ENCODE measurements at places on chromosomes 6 and 20.
A peak's percentile ranks its signal among the peaks of the same experiment; 100 is the strongest.

DNA sequence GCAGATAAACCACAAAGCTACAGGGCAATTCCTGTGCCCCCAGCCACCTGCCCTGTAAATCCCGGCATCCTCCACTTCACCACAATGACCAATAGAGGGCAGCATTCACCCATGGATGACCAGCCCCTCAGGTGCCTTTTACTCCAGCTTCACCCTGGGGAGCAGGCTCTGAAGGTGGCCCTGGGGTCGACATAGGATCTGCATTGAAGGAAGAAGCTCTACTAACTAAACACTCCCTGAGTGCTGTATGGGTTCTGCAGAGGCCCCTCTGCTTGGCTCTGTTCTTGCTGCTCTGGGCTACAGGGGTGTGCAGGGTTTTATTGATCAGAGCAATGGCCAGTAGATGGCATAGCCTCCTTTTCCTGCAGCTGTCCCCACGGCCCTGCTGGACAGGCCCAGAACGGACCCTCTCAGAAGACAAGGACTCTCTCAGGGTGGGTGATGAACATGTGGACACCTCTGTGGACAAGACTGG, 20.3 kb downstream of the CST4 start:
- DNase-seq = peak; percentile 26

- DNase-seq = no peak
These were observed 174.2 kb upstream of the HDAC2 start for GRCh38 chr6:114144887-114145851.

GRCh38 chr6:119649531-119649930, 300.0 kb upstream of the MAN1A1 start:
- no peak for DNase-seq

- DNase-seq = no peak
These were observed 323.9 kb downstream of the ZFAND3 start for GRCh38 chr6:38143191-38144150.

- DNase-seq = no peak
These were observed 28.1 kb downstream of the RAMACL start for GRCh38 chr6:166558156-166559005.

- DNase-seq = peak; percentile 97
These were observed at the start of gene DDX27 for GRCh38 chr20:49219091-49219923. TSS of gene DDX27 (plus strand) at chr20:49219416. CDS start at chr20:49219449, 33 bp downstream.

- DNase-seq = no peak
These were observed 20.0 kb downstream of the KHDRBS2 start for GRCh38 chr6:62265906-62266525.

DNA sequence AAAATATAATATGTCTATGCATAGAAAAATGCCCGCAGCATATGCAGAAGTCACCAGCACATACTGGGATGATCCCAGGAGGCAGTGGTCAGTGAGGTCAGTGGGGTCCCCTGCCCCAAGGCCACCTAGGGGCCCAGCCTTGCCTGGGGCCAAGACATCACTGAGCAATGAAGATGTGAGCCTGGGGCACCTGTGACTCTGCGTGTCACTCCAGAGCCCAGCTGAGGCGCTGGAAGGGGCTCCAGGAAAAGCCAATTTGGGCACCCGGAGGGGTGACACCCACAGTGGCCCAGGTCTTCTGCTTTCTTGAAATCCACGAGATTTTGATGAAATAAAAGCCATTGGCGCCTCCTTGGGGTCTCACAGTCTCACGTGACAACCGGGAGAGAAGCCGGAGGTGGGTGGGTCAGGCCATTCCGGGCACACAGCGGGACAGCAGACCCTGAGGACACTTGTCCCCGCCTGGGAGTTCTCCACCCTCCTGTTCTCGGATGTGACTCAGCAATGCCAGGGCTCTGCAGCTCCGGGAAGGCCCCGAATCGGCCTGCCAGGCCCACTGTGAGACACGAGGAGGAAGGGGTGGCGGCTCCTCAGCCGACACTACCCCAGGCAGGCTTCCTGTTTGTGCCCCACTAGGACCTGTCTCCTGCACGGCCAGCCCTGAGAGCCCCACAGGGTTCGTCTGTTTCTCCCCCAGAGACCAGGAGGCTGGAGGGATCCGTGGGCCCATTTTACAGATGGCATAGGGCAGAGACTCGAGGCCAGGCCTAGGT, 24.4 kb upstream of the SLCO4A1 start:
- DNase-seq = no peak

DNA sequence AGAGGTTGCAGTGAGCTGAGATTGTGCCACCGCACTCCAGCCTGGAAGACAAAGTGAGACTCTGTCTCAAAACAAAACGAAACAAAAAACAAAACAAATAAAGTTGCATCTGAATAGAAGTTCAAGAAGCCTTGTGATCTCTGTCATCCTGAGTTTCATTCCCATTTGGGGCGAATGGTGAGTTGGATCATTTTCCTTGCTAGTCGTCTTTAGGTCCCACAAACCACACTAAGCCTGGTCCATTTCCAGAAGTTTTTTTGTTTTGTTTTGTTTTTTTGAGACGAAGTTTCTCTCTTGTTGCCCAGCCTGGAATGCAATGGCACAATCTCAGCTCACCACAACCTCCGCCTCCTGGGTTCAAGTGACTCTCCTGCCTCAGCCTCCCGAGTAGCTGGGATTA, 33.8 kb downstream of the ZNF217 start:
- DNase-seq = no peak

DNA sequence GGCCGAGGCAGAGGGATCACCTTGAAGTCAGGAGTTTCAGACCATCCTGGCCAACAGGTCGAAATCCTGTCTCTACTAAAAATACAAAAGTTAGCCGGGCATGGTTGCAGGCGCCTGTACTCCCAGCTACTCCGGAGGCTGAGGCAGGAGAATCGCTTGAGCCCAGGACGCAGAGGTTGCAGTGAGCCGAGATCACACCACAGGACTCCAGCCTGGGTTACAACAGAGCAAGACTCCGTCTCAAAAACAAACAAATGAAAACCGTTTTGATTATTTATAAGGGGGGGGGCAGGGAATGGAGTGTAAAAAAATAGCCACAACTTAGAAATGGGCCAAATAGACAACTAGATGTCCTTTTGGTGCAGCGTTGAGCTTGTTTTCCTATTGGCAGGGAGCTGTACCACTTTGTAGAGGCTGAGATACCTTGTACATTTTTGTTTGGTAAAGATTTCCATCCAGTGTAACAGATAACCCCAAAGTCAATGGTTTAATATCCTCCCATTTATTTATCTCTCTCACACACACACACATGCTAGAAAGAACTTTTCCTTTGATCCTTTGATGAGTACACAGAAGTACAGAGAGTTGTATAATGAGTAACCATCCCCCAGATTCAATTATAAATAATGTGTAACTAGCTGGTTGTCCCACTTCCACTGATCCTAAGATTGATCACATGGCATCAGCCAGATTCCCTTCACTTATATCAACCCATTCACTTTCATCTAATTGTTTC, 477.5 kb downstream of the PRKN start:
- DNase-seq = no peak

DNA sequence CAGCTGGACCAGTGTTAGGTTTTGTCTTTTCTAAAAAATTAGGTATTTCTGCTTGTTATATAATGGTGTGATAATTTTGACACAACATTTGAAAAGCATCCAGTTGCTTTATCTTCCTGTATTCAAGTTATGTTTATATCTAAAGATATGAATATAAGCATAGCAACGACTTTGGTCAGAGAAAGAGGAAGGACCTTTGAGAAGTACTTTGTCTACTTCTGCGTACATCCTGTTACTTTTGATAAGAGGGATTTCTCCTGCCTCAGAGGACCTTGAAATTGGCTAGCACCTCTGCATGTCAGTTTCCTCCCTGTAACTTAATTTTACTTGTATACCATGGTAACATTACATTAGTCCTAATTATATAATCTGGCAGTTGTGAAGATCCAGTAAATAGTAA, 24.8 kb downstream of the PHF20 start:
- no peak for DNase-seq
